ENCODE measurements at places on chromosomes 11 and 22.

- DNase-seq = no peak
Measured at GRCh38 chr11:123361110-123361509, 69.0 kb upstream of the GRAMD1B start.

GRCh38 chr11:91742155-91742554, 482.5 kb upstream of the FAT3 start:
- DNase-seq = no peak

DNA sequence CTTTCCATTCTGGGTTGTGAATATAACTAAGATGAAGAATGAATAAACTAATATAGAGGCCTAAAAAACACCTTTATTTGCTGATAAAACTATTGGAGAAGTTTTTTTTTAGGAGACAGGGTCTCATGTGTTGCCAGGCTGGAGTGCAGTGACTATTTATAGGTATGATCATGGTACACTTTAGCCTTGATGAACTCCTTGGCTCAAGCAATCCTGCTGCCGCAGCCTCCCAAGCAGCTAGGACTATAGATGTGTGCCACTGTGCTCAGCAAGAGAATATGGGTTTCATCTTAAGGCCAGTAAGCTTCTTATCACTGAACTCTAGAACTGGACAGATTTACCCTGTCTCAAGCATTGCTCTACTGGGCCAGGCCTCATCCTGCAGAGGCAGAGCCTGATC, 26.6 kb downstream of the CCDC90B start:
- DNase-seq = no peak

DNA sequence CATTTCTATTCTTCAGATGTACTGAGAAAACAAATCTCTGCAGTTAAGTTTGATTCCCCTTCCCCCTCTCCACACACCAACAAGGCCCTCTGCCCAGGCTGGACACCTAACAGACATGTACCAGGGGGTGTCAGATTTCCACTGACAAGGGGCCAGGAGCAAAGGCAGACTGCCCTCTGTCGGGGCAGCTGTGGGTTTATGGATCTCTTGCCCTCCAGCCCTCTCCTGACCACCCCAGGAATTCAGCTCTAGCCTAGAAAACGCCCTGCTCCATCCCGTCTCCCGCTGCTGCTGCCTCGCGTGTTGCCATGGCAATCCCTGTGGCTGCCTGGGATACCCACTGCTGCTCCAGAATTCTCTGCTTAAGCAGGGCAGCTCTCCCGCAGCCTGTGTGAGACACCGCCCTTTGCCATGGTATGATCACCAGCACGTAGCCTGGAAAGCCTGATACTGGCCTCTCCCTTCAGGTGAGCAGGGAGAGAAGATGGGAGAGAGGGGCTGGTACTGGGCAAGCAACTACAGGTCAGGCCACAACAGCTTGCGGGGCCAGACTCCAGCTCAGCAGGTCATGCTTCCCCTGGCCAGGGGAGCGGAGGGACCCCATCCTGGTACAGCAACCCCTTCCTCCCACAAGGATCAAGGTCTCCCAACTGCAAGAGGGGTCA, 41.6 kb downstream of the BUD13 start:
- DNase-seq = no peak

DNA sequence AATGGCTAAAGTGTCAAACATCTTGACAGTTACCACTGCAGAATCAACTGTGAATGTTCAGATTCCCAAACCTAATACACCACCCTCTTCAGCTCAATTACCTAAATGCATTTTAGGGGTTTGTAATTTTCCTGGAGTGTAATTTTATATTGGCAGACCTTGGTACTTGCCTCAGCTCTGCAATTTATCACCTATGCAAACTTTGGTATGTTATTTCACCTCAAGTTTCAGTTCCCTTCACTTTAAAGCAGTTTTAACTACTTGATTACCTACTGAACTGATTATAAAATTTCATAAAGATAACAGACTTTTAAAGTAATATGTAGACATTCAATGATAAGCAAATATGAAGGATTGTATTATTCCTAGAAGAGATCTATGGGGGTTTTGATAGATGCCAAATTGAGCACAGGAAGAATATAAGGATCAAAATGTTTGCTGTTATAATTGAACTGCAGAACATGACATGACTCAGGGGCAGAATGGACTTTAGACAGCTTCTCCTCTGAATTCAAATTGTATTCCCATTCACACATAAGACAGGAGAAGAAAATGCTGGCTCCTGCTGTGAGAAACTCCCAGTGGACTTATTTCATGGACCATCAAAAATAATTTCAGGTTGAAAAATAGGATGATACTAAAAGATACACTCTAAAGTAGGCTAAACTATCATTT, 491.5 kb upstream of the LUZP2 start:
- no peak for DNase-seq

DNA sequence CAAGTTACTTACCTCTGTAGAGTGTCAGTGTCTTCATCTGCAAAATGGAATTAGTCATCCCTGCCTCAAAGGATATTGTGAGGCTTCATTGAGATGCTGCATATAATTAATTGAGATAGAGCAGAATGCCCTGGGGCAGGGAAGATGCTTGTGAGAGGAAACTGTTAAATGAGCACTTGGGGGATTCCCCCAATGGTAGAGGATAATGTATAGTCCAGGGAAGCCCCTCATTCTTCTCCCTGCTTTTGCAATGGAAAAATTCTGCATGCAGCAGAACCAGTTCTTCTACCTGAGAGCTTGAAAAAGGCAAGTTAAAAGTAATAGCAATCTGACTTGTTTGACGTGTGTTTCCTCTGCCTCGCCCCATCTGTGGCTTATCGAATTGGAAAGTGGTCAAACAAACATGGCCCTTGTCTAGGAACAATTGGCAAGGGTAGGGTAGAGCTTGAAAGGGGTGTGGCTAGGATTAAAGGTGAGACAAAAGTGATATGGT, 90.9 kb downstream of the NAV2 start:
- no peak for DNase-seq

GRCh38 chr11:70628176-70628854, 230.0 kb downstream of the CTTN start:
- DNase-seq = no peak

DNA sequence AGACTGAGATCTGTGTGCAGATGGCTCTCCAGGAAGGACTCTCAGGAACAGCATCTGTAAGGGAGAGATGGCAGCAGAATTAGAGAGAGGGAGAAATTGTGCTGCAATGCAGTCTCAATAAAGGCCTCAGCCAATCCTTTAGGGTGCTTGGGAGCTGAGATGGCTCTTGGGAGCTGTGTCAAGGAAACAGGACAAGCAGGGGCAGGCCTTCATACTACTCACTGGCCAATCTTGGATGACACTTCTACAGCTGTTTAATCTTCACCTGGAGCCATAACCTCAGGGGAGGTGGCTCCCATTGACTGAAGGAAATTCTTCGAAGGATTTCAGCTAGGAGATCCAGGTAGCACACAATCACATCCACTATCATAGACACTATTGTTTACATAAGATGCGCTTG, 10.0 kb downstream of the OR5B21 start:
- no peak for DNase-seq

DNA sequence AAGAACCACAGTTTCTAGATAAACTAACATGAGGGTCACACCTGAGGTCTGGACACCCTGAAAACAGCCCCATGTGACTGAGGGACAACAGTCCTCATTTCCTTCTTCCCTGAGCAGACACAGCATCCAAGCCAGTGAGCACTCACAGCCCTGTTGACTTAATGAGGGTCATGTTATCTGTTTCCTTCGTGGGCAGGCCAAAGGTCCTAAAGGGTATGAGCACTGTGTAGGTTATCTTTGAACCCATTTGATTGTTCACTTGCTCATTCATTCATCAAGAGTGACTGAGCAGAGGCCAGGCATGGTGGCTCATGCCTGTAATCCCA, 170.7 kb upstream of the B3GAT1 start:
- DNase-seq = no peak

GRCh38 chr11:116882386-116882785, 45.0 kb upstream of the APOA1 start:
- DNase-seq = no peak

DNA sequence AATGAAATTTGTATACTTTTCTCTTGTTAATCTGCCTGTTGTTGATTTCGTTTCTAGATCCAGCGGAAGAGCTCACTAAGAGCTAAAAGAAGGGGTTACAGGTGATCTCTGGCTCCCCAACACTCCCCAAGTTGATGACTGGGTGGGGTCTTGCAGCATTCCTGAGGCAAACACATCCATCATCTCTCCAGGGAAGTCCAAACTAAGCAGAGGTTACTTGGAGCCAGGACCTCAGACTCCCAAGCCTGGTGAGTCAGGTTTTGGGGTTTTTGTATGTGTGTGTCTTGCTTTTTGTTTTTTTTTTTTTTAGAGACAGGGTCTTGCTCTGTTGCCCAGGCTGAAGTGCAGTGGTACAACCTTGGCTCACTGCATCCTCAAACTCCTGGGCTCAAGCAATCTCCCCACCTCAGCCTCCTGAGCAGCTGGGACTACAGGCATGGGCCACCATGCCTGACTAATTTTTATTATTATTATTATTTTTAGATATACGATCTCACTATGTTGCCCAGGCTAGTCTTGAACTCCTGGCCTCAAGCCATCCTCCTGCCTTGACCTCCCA, 11.5 kb upstream of the RPS3 start:
- DNase-seq = no peak

DNA sequence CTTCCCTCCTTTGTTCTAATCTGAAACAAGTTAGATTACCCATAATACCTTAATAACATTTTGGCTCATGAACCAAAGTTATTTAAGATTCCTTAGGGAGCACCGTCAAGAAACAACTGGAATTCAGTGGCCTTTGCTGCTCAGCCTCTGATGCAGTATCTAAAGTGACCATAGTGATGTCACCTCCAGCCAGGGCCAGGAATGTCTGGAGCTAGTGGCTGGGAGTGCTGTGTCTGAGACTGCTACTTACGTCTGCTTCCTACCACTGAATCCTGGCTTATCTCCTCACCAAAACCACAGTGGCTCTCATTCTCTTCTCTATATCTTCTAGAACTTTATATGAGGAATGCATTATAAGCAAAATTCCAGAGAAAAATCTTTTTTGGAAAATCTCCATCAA, 658.0 kb downstream of the DLG2 start:
- DNase-seq = no peak

DNA sequence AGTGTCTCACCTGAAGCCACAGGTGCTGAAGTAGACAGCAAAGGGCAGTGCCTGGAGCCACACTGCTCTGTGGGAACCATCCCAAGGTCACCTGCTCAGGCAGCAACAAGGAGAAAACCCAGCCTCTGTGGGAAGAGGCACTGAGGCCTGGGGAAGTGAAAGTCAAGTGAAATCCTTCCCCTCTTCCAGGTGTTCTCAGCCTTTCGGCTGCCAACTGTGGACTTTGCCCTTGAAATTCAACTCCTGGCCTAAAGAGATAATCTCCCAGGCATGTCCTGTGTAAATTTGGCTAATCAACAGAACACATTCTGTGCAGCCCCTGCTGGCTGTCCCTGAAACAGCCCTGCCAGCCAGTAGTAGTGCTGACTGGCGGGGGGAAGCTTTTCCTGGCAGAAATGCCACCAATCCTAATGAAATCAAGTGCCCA, 112.1 kb downstream of the RPL27A start:
- no peak for DNase-seq

GRCh38 chr11:123137431-123138224, 57.4 kb downstream of the CLMP start:
- peak; percentile 15 for DNase-seq

DNA sequence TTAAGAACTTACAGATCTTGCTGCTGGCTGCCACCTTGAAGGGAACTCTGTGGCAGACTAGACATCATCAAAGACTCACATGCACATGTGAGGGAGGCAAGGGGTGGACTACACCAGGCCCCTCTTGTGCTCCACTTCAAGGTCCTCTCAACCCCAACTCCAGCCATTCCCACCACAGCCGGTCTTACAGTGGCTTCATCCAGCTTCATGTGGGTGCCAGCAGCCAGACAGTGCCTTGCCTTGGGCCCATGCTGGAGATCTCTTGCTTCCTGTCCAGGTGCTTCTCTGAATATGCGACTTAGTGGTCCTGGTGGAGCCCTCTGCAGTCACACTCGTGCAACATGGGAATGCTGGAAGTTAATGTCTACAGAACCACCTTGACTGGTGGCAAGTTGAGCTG, 44.6 kb upstream of the WNT7B start:
- no peak for DNase-seq

GRCh38 chr11:112639469-112639868, 321.8 kb upstream of the NCAM1 start:
- no peak for DNase-seq

DNA sequence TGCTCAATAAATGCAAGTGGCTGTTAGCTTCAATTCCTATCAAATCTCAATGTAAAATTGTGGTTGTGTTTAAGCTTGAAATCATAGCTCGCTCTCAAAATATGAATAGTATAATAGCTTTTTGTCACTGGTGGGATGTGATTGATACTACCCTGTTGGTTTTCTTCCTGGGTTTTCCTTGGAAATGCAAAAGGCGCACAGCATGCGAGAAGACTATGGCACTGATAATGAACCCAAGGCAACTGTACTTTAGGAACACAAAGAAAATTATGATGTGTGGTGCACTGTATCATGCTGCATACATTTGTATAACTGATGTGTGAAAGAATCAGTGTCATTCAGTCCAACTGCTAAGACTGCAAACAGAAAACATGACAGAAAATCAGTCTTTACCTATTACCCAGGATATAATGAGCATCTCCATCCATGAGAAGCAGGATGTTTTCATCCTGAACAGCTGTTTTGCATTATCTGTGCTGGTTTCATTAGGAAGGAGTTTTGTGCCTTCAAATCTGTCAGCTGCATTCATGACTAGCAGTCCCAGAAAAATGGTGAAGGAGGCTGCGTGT, 101.2 kb downstream of the TRPC6 start:
- DNase-seq = no peak

DNA sequence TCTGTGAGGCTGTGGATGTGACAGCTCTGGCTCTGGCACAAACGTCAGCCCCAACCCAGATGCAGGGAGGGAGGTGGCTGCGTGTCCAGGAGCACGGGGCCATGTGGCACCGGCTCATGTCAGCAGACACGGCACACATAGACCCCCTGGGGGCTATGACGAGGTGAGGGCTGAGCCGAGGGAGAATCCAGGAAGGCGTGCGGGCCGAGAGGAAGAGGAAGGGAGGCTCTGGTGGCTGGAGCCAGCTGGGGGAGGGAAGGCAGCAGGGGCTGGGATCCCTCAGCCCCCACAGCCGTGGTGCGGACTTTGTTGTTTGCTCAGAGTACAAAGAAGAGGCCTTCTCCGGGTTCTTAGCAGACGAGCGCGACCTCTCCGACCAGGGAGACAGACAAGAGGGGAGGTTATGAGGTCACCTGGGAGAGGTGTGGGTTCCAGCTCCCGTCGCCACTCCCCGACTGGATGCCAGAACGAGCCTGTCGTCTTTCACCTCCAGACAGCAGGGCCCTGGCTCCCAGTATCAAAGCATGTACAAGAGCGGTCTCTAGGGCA, 46.1 kb downstream of the CDKN1C start:
- DNase-seq = no peak

- no peak for DNase-seq
Measured at GRCh38 chr22:29788339-29789279, 21.4 kb downstream of the UQCR10 start.

DNA sequence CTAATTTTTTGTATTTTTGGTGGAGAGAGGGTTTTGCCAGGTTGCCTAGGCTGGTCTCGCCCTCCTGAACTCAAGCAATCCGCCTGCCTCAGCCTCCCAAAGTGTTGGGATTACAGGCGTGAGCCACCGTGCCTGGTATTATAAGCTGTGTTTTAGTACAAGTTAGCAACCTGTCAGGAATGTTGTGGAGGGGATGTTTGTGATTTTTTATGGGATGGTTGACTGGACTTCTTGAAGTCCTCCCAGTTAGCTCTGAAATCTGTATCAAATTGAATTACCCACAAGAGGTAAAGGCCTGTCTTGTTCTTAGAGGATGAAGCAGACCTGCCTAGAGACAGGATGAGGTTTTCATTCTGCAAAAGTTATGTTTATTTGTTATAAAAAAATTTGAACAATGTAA, 34.1 kb upstream of the IL18BP start:
- no peak for DNase-seq

Data from bone marrow (tissue), 2 donors.